G401 (cell line): ENCODE measurements at places on chromosomes 1 and 21. TPM values are rescaled to one million over a fixed set of nuclear protein-coding genes. Genes with fewer than 3 reads are reported as not detected.

DNA sequence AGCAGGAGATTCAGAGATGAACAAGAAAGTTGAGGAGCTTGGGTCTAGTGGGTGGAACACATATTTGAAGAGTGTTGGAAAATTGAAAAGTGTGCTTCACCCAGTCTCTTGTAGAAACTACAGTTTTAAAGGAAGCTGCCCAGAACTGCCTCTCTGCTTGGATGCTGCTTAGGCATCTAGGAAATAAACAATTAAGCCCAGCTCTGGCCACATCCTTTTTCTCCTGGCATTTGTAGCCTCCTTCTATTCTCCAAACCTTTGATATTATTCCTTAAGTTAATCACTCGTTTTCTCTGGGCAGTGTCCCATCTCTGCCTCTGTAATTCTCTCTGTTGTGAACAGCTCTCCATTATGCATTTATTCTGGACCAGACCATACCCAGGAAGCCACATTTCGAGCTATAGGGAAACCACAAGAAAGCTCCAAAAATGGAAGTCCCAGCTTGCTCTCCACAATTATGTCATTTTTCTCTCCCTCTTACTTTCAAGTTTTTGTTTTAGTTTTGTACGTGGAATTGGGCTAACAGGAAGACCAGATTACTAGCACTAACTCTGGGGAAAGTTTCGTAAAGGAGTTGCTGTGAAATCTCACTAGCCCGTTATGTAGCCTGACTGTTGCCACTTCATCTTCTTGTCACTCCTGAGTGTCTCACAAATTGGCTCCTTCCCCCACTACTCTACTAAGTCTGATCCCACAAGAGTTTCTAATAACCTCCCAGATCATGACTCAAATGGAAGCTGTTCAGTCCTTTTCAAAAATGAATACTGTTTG is 102.2 kb downstream of the NTMT2 start:
- DNase-seq: no peak

- no peak for DNase-seq
These were observed 66.1 kb downstream of the PBX1 start for GRCh38 chr1:164625004-164625617.

GRCh38 chr1:231839999-231840398 is 213.4 kb downstream of the DISC1 start:
- DNase-seq: no peak

The USP25 gene
- total RNA-seq: 27.5 and 32.1 TPM in 2 replicates

GRCh38 chr1:165645654-165646366 is 14.8 kb downstream of the MGST3 start:
- no peak for DNase-seq

DNA sequence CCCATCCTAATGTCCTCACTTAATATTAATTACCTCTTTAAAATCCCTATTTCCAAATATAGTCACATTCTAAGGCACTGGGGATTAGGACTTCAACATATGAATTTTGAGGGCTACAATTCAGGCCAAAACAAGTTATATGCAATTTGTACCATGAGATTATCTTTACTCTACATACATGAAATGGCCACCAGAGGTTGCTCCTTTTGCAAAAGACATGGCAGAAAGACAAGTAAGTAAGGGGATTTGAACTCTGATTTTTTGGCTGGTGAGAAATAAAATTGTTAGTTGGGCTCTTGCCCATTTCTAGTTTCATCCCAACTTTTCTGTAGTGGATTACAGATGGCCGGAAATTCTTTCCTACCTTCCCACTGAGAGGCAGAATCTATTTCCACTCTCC is 4.8 kb upstream of the ALG6 start:
- no peak for DNase-seq

DNA sequence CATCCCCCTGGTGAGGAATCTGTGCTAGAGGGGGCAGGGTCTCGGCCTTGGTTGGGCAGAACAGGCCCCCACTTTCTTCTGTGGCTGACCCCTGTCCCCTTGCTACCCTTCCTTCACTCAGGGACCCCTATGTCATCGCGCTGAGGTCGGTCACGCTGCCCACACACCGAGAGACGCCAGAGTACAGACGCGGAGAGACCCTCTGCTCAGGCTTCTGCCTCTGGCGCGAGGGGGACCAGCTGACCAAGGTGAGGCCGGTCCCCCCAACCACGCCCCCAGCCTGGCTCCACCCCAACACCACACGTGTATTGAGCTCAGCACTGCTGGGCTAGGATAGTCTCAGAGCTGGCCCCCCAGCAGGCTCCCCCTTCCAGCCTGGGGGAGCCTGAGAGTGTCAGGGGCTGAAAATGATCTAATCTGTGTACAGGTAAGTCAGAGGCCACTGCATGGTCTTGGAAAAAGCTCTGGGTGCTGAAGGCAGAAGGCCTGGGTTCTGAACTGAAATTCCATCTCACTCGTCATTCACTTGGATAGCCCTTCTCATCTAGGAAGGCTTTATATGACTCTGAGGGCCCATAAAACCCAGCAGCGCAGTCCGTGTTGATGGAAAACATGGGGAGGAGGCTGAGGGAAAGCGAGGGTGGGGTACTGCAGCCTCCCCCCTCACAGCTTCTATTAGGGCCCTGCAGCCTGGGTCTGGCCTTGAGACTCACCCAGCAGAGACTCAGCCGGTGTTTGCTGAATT is 15.3 kb downstream of the FAM151A start:
- no peak for DNase-seq

DNA sequence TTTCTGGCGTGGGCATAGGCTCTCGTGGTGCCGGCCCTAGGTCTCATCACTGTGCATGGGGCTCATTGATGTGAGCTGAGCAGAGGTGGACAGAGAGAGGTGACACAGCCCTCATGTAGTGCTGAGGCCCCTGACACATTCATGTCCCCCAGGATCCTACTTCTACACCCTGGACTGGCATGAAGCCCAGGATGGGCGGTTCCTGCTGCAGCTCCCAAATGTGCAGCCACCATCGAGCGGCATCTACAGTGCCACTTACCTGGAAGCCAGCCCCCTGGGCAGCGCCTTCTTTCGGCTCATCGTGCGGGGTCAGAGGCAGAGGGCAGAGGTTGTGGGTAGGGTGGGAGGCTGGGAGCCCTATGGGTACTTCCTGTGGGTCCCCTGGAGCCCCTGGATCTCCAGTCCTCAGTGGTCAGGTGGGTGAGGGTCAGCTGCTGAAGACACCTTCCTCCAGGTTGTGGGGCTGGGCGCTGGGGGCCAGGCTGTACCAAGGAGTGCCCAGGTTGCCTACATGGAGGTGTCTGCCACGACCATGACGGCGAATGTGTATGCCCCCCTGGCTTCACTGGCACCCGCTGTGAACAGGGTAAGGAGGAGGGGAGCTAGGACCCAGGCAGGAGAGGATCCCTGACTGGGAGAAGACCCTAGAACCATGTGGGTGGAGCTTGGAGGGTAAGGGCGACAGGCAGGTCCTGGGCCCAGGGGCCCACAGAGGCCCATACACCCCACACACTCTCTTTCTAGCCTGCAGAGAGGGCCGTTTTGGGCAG is 6.1 kb downstream of the TIE1 start:
- no peak for DNase-seq

- peak; percentile 88 for DNase-seq
These were observed 22.7 kb upstream of the IFNGR2 start for GRCh38 chr21:33380483-33380998.

DNA sequence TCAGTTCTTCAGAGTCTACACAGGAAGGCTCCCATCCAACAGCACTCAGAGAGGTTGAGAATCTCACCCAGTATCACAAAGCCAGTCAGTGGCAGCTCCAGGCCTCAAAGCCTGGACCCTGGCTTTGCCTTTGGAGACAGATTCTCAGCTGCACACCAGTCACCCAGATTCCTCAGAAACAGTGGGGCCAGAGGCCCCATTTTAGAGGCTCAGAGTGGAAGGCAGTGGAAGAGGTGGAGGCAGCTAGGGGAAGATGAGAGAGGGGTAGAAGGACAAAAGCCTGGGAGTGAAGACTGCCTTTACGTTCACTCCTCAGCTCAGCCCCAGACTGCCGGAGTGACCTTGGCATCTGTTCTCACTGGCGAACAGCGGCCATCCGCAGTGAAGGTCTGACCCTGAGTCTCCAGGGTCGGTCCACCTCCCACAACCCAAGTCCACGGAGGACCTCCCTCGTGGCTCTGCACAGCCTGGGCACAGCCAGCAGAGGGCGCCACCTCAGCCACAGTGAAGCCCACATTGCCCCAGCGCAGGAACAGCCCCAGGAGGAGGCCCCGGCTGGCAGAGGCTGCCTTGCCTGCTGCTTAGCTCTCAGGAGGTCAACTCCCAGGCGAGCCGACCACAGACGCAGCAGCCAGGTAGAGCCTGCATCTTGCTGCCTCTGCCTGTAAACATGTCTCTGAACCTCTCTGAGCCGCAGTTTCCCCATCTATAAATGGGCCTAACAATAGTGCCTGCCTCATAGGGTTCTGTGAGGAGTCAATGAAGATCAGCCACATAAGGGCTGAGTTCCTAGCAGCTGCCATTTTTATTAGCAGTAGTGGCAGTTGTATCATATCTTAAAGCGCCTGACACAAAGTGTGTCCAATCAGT is 5.9 kb upstream of the FNDC5 start:
- no peak for DNase-seq

DNA sequence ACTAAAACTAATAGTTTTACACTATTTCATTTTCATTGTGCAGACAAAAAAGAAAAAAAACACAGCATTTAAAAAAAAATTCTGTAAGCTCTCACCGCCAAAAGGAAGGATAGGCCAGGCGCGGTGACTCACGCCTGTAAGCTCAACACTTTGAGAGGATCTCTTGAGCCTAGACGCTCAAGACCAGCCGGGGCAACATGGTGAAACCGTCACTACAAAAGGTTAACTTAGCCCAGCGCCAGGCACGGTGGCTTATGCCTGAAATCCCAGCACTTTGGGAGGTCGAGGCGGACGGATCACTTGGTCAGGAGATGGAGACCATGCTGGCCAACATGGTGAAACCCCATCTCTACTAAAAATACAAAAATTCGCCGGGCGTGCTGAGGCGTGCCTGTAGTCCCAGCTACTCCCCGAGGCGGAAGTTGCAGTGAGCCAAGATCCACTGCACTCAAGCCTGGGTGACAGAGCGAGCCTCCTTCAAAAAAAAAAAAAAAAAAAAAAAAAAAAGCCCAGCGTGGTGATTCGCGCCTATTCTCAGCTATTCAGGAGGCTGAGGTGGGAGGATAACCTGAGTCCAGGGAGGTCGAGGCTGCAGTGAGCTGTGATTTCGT is 14.3 kb upstream of the SPEN start:
- peak; percentile 62 for DNase-seq

- peak; percentile 79 for DNase-seq
These were observed 1.1 kb upstream of the PRXL2B start for GRCh38 chr1:2585318-2586092.

DNA sequence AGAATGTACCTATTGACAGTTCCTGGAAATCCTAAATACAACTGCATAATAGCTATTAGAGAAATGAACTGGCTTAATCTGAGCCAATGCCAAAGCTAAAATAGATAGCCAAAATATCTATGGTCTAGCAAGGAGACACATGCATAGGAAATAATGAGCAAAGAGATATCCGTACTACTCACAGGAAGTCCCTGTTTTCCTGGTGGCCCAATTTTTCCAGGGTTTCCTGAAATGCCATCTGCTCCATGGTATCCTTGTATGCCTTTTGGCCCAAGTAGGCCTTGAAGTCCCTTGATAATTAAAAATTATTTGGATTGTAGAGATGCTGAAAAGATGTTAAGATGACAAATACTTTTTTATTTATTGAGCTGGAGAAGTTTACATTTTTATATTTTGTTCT is 108.4 kb upstream of the ZNHIT6 start:
- DNase-seq: peak; percentile 65

The FTCD gene
- total RNA-seq: 1.1 TPM in 1 of 2 replicates, not detected in the other

- DNase-seq: peak; percentile 37
These were observed 54.9 kb downstream of the DPT start for GRCh38 chr1:168673974-168674683.

DNA sequence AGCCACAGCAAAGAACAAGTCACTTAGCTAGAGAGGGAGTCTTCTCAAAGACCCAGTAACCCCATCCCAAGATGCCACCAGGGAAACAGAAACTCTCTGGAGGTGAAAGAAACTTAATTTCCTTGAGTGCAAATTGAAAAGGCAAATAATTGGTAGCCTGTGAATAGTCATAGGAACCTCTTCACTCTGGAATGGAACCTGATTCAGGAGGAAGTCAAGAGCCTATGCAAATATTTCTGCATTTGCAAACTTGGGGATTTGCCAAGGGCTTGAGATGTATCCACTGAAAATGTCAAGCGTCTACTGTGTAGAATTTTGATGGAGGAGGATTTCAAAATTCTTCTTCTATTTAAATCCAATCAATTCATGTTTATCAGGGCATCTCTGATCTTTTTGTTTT is 5.7 kb downstream of the HIVEP3 start:
- no peak for DNase-seq

- no peak for DNase-seq
These were observed 89.5 kb downstream of the XCL2 start for GRCh38 chr1:168454211-168454815.

DNA sequence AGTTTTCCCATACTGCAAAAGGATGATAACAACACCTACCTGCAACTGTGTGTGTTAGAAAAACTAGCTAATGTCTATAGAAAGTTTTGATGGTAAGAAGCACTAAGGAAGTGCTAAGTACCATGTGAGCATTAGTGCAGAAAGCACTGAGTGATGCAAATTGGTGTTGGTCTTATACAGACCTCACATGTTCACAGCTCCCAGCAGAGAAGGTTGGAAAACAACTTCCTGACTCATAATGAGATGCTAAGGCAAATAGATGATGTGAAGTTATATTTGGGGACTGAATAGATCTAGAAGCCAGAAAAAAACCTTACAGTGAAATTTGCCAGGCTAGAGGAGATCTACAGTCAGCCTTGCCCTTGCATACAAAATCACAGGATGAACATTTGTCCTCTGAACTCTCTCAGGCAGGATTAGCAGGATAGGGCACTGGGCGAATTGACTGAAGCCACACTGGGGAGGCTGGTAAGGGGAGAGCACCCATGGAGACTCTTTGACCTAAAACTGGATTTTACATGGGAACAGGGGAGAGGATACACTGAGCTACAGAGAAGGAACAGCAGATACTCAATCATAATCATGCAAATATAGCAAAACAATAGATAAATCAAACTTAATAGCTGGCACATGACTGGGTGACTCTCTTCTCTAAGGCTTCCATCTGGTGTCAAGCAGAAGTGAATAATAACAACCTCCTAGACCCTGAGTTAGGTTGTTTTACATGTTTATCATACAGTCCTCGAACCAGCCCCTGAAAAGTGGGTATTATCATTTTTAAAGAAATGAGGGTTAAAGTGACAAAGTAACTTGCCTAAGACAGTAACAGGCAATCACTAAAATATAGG is 61.3 kb downstream of the ASTN1 start:
- no peak for DNase-seq
